ENCODE measurements at places on chromosomes 12 and 14. TPM values are rescaled to one million over a fixed set of nuclear protein-coding genes. Genes with fewer than 3 reads are reported as not detected.

TMEM63C gene
- 0.28 TPM for polyA plus RNA-seq

OAS3 gene
- 22.0 TPM for polyA plus RNA-seq

PLEKHH1 gene
- polyA plus RNA-seq, result not detected

MYF5 gene
- polyA plus RNA-seq, result not detected

KDM5A gene
- polyA plus RNA-seq, result 76.6 TPM

IFNG-AS1 gene
- polyA plus RNA-seq, result 35.4 TPM

CCDC197 gene
- not detected for polyA plus RNA-seq

CACNA1C gene
- 0.10 TPM for polyA plus RNA-seq

- DNase-seq, result no peak
Observed at GRCh38 chr14:51228890-51229289, 11.2 kb upstream of the TMX1 start.

DNA sequence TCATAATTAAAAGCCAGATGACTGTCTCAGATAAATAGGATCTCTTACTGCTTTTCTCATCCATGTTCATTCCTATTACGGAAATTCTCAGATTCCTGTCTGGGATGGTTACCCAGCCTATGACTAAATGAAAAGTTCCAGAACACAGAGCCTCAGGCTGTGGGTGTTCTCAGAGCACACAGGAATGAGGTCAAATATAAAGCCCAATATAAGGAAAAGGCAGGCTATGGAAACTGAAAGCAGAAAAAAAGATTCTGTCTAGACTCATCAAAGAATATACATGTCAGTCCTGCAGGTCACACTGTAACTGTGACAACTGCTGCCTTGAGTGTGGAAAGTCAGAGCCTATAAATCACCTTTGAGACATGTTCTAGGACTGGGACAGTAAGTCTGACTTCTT is 64.3 kb downstream of the DCAF5 start:
- DNase-seq, result no peak

DNA sequence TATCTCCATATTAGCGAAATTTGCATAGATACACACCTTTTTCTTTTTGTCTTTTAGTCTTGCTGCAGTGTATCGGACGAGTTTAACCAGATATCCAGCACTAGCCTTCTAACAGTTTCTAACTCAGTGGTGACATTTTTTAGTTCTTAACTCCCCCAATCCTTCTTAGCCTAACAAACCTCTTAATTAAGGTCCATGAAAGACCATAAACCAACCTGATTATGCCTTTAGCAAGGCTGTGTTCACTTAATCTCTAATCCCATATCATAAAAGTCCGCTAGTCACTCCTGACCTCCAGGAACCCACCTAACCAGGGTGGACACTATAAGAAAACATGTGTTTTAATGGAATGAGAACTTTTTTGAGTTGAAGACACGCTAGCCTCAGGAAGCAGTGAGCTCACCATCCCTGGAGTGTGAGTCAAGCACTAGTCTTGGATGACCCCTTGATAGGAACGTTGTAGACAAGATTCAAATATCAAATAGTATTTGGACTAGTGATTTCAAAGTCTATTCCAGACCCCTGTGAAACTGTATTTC is 9.5 kb downstream of the CDKN1B start:
- DNase-seq, result no peak

DNA sequence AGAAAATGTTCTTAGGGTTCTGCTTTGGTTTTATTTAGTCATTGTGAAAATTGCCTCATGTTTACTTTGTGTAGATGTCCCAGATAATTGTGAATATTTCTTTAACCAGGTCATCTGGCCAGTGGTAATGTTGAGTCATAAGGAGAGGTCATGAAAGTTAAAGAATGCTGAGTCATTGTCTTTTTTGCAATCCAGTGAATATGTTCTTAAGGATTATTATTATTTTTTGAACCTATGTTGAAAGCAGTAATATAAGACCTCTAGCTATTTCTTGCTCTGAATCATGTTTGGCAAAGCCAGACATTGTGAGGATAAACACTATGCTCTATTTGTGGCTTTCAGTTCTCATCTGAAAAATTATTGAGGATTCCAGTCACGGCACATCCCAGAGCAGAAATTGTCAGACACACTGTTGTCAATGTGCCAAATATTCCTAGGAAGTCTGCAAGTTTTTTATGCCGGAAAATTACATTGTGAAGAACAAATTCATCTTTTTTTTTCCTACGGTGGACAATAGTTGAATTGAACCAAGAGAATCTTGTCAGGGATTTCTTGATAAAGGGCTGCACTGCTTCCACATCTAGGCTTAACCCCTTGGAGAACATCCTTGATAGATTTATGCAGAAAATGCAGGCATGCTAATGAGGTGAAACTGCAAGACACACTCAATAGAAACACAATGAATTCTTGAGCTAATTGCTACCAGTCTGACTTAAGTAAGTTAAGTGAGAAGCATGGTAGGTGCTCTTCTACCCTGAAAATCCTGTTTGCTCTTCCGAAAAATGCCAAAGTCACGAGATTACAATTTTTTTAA is 369.6 kb downstream of the ATP23 start:
- DNase-seq, result no peak

GRCh38 chr14:90426663-90427062 is 29.8 kb downstream of the CALM1 start:
- no peak for DNase-seq

- DNase-seq, result no peak
Observed at GRCh38 chr12:6767353-6768319, 1.5 kb downstream of the PTMS start.

GRCh38 chr12:3966376-3966775 is 93.2 kb upstream of the PARP11 start:
- DNase-seq, result no peak

DNA sequence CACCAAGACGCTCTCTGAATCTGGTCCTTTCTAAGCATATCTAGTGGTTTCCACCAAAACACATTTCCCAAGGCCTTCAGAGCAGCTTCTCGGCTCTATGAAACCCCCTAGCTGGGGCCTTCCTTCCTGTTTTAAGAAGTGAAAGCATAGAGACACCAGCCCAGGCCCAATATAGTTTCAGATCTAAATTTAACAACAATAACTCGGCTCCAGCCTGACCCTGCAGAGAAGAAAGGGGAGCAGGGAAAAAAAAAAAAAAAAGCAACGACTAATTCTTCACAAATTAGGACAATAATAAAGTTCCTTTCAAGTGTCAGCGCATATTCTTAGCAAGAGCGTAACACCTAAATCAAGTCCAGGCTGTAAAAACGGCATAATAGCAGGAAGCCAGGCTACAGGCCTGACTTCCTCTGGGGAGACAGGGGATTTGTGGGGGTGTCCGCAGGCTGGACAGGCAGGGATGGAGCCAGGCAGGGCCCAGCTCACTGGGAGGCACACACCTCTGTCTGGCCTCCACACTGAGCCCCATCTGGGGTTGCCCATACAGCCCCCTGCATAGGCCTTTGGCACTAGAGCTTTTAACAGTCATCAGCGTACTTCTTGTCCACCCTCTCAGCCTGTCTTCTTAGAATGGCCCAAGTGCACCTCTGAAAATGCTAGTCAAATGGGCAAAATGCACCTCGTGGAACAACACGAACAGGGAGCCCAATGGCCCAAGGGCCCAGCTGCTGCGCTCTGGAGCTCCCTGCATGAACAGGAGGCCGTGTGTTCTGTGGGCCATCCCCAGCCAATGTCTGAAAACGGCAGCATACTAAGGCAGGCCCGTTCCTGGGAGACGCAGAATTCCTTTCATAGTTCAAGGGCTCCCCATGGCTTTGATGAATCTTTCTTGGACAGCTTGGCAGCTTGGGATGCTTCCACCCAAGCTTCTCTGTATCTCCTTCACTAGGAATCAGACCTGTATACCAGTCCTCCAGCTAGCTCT is 772.9 kb downstream of the MED13L start:
- DNase-seq, result no peak

DNA sequence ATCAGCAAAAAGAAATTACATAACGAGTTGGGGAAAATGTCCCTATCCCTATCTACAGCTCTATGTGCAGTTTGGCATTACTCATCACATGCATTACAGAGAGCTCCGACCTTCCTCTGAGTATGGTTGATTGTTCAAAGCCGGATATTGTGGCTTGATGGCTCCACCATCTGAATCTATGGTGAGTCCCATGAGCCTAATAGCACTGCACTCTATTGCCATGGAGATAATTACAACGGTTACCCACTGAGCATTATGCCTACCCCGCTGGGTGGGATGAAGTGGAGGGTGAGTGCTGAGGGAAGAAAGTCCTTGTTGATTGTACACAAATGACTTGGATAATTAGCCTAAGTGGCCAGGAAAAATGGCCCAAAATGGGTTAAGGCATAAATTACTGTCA is 800.5 kb downstream of the NRXN3 start:
- no peak for DNase-seq

DNA sequence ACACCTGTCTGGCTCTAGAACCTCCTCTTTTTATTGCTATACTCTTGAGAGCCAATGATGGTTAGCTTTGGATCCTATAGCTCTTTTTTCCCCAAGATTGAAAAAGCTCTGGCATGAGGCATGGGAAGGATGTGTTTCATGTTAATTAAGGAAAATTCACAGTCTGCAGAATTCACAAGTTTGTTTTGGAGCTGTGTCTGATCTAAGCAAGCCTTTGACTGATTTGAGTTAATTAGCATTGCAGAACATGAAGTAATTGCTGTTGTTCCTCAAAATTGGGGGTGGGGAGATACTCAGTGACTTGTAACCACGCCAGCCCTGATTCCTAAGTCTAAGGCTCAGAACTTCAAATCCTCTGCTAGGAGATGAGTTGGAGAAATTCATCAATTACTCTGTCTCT is 205.0 kb downstream of the SUDS3 start:
- DNase-seq, result no peak

DNA sequence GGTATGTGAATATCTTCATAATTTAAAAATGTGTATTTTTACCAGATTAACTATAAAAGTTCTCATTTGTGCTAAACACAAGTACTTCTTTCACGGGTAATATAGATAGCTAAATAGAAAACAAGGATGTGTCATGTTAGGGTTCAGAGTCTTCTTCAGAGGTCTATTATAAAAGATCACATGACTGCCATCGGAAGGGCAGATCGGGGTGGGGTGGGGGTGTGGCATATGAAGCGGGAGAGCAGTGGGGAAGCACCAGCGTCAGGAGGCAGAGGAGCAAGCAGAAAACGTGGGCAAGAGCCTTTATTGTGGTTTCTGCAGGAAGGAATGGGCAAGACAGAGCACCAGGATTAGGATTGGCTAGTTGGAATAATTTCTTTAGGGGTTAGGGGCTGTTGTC is 63.7 kb upstream of the DNM1L start:
- DNase-seq, result no peak
